ENCODE measurements at places on chromosomes 16 and 17.

- no peak for DNase-seq
These were observed 16.0 kb downstream of the GPATCH8 start for GRCh38 chr17:44487170-44487569.

- DNase-seq: no peak
These were observed 79.4 kb downstream of the NF1 start for GRCh38 chr17:31174215-31174614.

DNA sequence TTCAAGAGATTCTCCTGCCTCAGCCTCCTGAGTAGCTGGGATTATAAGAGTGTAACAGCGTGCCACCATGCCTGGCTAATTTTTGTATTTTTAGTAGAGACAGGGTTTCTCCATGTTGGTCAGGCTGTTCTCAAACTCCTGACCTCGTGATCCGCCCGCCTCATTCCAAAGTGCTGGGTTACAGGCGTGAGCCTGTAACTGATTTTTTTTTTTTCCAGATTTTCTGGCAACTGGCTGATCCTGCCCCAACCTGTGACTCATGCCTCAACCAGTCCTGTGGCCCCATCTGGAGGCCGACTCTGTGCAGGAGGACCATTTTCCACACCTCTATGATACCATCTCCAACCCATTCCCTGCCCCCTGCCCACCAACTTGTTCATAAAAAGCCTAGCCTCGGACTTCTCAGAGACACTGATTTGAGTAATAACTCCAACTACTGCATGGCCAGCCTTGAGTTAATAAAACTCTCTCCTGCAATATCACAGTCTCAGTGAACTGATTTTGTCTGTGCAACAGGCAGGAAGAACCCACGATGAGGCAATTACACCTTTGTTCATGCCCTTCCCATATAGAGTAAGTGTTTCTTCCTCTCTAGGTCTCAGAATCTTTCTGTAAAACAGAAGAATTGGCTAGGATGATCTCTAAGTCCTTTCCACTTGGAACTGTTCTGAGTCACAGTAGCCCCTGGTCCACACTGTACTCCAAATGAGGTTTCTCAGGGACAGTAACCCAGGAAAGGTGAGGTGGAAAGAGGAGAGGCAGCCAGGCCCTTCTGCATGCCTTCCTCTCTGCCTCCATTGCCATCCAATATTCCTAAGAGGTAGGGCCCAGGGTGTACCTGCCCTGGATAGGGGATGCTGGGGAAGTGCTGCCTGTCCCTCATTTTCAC is 8.8 kb upstream of the CNOT1 start:
- DNase-seq: no peak

- no peak for DNase-seq
These were observed 52.2 kb upstream of the TMC5 start for GRCh38 chr16:19365486-19365885.

- DNase-seq: no peak
These were observed 20.5 kb downstream of the TANC2 start for GRCh38 chr17:62986549-62986948.

DNA sequence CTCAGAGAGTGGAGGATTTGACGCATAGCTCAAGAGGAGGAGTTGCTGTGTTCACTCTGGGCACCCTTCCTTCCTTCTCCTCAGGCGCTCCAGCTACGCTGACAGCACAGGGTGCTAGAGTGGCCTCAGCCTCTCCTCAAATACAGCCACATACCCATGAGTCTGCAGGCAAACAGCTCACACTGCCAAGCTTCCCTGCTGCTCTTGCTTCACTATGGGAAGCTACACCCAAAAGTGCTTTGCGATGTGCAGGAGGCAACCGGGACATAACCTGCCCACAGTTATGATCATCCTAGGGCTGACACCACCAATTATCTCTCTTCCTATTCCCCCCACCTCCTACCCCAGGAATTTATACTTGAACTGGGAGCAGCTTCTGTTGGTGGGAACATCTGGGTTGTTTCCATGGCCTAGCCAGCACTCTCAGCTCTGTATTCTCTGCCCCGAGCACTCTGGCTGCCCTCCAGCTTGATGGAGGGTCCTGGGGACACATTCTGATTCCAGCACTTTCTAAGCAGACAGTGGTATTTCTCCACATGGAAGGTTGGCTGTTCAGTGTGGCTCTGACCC is 40.3 kb upstream of the SREBF1 start:
- DNase-seq: no peak

- DNase-seq: no peak
These were observed 12.5 kb downstream of the ABAT start for GRCh38 chr16:8686879-8687278.

DNA sequence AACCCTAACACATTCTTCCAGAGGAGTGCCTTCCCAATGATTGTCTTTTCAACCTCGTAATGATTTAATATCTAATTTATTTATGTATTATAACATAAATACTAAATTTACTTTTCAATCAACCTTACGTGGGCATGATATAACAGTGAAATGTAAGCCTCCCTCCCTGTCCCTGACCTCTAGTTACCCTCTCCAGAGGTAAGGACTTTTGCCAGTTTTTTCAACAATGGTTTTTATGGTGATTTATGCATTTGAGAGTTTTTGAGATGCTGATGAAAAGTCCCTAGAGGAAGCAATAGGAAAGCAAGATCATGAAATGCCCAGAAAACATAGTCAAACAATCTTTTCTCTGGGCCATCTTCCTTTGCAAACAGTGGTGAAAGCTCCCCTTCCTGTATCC is 35.2 kb upstream of the PLLP start:
- no peak for DNase-seq

DNA sequence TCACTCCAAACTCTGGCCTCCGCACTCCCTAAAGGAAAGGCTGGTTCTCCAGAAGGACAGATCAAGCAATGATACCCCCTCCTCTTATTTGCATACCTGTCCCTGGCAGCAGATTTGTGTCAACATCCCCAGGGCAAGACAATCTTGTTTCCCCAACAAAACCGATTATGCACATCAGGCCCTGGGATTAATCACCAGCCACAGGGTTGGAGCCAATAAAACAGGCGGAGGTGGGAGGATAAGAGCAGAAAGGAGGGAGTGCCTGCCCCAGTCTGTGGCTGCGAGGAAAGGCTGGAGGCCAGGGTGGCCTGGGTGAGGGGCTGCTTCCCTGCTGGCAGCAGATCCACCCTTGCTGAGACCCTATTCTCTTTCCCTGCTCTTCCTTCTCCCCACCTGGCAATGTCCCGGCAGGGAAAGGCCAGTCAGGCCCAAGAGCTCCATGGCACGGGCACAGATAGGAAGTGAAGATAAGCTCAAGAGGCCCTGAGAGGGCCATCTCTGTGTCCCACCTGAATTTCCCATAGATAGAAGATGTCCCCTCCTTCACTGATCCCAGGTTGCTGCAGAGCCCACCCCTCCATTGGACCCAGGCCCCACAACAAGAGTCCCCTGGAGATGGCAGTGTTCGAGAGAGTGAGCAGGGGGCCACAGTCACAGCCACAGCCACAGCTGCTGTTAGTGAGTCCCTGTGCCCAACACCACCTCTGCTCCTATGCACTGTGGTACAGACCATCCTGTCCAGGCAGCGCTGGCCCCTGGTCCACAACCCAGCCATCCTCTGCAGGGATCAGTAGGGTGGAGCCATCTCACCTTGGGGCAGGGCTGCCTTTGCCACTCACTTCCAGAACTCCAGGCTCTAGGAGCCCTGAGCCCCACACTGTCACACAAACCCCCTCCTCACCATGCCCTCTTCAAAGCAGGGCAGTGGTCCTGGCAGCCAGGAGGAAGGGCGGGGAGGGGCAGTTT is 137.5 kb downstream of the SDK2 start:
- DNase-seq: no peak

DNA sequence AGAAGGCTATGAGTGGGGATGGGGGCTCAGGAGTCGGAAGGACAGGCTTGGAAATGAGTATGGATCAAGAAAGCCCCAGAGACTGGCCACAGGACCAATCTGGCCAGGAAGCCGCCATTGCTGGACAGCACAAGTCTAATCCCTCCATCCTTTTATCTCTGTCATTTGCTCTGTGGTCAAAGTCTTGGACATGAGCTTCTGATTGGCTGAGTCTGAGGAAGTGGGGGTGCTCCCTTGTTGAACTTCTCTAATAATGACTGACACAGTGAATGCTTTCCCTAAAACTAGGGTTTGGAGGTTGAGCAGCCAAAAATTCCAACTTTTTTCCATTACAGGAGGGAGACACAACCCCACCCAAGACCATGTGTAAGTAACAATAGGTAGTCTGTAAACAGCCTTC is 97.4 kb downstream of the MARF1 start:
- DNase-seq: no peak

DNA sequence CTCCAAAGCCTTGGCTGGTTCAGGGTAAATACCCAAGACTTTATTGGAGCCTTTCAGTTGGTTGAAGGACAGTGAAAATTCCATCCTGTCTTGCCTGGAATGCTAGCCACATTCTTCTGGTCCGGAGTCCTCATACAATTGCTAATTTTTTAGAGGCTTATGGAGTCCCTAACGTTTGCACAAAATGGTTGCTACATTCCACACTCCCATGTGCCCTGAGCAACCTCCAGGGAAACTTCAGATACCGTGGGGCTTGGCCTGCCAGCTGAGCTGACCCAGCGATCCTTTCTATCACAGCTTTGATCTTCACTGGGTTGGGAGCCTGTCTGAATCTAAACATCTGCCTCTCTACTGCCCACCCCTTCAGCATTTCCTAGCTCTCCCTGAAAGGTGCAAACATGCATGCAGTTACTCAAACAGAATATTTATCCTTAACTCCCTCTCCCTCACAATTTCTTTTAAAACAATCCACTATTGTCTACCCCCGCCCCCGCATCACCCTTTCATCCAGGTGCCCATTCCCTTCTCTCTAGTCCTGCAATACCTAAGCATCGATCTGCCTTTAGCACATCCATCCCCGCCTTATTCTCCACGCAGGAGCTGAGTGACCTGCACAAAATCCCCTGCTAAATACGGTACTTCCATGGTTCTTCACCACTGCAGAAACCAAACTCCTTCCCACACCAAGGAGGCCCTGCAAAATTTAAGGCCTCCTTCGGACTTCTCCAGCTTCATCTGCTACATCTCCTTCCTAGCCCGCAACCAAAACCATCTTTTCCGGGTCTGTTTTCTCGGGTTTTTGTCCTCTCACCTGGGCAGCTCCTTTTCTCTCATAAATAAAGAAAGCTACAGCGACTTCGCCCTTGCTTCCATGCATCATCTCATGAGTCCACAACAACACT is 810 bp upstream of the GAN start:
- no peak for DNase-seq

- DNase-seq: no peak
These were observed 12.8 kb downstream of the TBC1D26 start for GRCh38 chr17:15744885-15745284.

GRCh38 chr17:56917559-56918296 is 3.9 kb upstream of the TRIM25 start:
- DNase-seq: no peak

- no peak for DNase-seq
These were observed 38.5 kb upstream of the MTSS2 start for GRCh38 chr16:70724146-70725023.

- DNase-seq: no peak
These were observed 10.7 kb upstream of the USP10 start for GRCh38 chr16:84689111-84689510.

- peak; percentile 39 for DNase-seq
These were observed 54.2 kb downstream of the PLD6 start for GRCh38 chr17:17151962-17152361.

DNA sequence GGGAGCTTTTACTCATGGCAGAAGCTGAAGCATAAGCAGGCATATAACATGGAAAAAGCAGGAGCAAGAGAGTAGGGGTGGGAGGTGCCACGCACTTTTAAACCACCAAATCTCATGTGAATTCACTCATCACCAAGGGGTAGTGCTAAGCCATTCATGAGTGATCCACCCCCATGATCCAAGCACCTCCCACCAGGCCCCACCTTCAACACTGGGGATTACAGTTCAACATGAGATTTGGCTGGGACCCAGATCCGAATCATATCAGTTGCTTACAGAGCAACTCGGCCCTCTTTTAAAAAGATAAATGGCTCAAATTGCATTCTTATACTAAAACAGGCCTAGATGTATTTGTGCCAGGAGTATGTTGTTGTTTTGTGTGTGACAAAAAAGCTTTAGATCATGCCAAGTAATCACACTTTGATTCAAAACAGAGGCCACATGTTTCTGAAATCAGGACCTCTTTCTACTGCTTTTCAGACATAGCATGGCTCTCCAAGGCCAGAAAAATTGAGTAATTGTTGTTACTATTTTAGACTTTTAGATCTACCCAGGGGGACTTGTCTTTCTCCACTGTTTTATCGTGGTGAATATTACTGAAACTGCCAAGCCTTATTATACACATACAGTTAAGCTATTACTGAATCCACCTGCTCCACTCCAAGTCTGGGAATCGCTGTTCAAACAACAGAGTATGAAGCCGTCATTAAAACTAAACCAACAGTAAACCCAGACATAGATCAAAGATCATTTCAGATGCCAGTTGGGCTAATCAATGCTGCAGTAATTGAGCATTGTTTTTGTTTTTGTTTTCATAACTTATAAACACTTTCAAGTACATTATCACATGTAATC is 163.3 kb downstream of the KCNJ2 start:
- DNase-seq: no peak

DNA sequence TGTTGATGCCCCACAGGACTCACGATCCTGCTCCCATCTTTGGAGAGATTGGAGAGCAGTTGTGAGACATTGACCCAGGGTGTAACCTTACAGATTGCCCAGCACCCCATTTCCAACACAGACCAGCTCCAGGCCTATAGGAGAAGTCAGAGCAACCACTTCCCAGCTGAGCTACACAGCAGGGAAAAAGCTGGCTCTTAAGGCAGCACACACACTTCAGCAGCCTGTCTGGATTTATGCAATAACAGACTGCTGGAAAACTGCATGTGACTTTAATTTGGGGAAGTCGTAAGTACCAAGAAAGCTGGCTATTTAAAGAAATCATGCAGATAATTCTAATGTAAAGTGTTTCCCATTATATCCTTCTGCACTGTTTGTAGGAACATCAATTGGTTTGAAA is 30.8 kb downstream of the NOG start:
- no peak for DNase-seq

- no peak for DNase-seq
These were observed 188.0 kb downstream of the CDH11 start for GRCh38 chr16:64933885-64934284.

DNA sequence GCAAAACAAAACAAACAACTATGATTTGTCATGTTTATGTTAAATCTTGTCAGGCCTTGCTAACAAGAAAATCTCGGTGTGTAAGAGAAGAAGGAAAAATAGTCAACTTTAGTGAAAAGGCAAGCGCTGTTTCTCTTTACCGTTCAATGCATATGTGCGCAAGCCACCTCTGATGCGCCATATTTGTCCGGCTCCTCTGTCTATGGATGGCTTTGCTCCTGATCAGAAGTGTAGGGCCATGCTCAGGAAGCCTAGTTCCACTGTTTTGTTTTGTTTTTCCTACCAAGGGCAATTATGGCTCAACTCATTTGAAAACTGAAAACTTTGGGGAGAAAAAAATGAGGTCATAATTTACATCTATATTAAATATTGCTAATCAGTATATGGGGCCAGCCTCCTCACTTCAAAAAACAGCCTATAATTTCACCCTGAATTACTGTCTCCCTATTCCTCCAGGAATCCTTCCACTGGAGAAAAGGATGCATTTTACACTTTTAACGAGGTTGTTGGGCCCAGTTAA is 4.5 kb downstream of the MAF start:
- DNase-seq: no peak

- DNase-seq: no peak
These were observed 167.1 kb upstream of the MAF start for GRCh38 chr16:79767421-79768275.

GRCh38 chr17:66135896-66136295 is 56.0 kb downstream of the CEP112 start:
- DNase-seq: no peak

Data from stimulated activated CD4-positive, alpha-beta T cell treated with anti-CD3 and anti-CD28 coated beads, Interleukin-1b, Interleukin-23, amount 100 ng/mL, for 48 hours (primary cell).